Activated CD8-positive, alpha-beta memory T cell treated with anti-CD3 and anti-CD28 coated beads, Interleukin-2, amount 10 ng/mL, durations not matched to agents 7 days and 5 days (primary cell): ENCODE measurements at places on chromosomes 7 and 10. TPM values are rescaled to one million over a fixed set of nuclear protein-coding genes. Genes with fewer than 3 reads are reported as not detected.

- H3K4me3 ChIP-seq, result no peak overlapping the region
- H3K36me3 ChIP-seq, result no peaks in the 10 kb centered on the region
- no peaks in the 10 kb centered on the region for H3K4me1 ChIP-seq
- no peak overlapping the region for H3K27ac ChIP-seq
Measured at GRCh38 chr7:52695973-52696595, 339.3 kb upstream of the POM121L12 start.

DNA sequence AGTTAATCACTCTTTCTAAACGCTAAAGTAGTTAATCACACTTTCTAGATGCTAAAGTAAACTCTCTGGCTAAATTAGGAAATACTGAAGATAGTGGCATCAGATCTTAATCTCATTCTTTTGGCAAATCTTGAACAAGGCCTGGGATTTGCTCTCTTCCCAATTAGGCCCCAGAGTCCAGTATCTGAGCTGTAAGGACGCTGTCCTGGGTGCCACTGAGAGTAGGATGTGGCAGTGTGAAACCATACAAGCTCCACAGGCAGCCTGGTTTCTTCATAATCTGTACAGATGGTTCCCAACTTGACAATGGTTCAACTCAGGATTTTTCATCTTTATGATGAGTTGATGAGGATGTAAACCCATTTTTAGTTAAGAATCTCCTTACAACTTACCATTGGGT, 36.9 kb downstream of the GRB10 start:
- peaks cover 8% of the 10 kb centered on the region for H3K27me3 ChIP-seq
- H3K27ac ChIP-seq, result no peak overlapping the region
- H3K36me3 ChIP-seq, result no peaks in the 10 kb centered on the region
- DNase-seq, result no peak
- peaks cover 2% of the 10 kb centered on the region for H3K4me1 ChIP-seq
- H3K4me3 ChIP-seq, result no peak overlapping the region

- no peaks in the 10 kb centered on the region for H3K27me3 ChIP-seq
- no peak overlapping the region for H3K27ac ChIP-seq
- no peaks in the 10 kb centered on the region for H3K4me1 ChIP-seq
- H3K4me3 ChIP-seq, result no peak overlapping the region
- no peaks in the 10 kb centered on the region for H3K36me3 ChIP-seq
Measured at GRCh38 chr10:123678376-123678775, 12.2 kb downstream of the GPR26 start.

PRTFDC1 gene
- total RNA-seq, result 2.9 TPM

GRCh38 chr10:127715782-127716378, 21.1 kb upstream of the FOXI2 start:
- H3K4me3 ChIP-seq, result no peak overlapping the region
- H3K36me3 ChIP-seq, result no peaks in the 10 kb centered on the region
- no peaks in the 10 kb centered on the region for H3K4me1 ChIP-seq

DNA sequence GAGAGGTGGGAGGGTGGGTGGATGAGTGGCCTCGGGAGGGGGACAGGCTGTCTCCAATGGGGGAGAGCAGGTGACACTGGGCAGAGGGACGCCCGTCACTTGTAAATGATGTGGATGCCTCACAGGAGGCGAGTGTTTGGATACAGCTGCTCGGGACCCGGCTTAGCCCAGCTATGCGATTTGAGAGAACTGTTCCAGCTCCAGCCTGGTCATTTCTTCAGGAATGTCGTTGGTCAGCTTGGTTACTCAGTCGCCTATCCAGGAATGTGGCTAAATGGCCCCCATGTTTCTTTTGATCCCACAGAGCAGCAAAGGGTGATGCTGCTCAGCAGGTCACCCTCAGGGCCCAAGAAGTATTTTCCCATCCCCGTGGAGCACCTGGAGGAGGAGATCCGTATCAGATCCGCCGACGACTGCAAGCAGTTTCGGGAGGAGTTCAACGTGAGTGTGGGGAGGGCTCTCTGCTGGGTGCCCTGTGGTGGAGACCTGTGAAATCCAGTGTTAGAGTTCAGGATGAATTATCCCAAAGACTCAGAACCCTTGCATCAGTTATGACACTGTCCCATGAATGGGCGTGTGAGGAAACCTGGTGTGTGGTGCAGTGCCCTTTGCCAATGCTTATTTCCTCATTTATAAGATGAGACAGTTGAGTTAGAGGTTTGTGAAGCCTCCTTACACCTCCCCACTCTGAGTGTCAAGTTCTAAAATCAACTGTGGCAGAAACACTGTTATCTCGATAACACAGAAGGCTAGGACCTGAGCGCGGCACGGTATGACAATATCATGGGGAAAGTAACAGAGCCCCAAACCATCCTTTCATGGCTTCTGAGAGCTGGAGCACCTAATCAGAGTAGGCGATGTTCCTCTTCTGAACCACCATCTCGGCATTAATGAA, 76.8 kb downstream of the MKI67 start:
- no peak for DNase-seq
- H3K36me3 ChIP-seq, result peaks cover 26% of the 10 kb centered on the region
- no peaks in the 10 kb centered on the region for H3K27me3 ChIP-seq
- peak overlapping the region; percentile 79 for H3K4me3 ChIP-seq
- peak overlapping the region; percentile 91 for H3K27ac ChIP-seq
- H3K4me1 ChIP-seq, result peaks cover 49% of the 10 kb centered on the region

ANXA8L1 gene
- total RNA-seq, result not detected

MGAM2 gene
- total RNA-seq, result not detected

GRCh38 chr10:34731213-34731612, 83.9 kb downstream of the PARD3 start:
- no peak overlapping the region for H3K27ac ChIP-seq
- H3K4me3 ChIP-seq, result no peak overlapping the region
- H3K27me3 ChIP-seq, result no peaks in the 10 kb centered on the region
- no peaks in the 10 kb centered on the region for H3K4me1 ChIP-seq

- no peak overlapping the region for H3K27ac ChIP-seq
- peaks cover 2% of the 10 kb centered on the region for H3K4me1 ChIP-seq
- H3K27me3 ChIP-seq, result no peaks in the 10 kb centered on the region
- no peak for DNase-seq
Measured at GRCh38 chr7:444606-445005, 75.0 kb downstream of the PDGFA start.
